COLO829 (cell line): ENCODE measurements at places on chromosomes 7 and 10.

DNA sequence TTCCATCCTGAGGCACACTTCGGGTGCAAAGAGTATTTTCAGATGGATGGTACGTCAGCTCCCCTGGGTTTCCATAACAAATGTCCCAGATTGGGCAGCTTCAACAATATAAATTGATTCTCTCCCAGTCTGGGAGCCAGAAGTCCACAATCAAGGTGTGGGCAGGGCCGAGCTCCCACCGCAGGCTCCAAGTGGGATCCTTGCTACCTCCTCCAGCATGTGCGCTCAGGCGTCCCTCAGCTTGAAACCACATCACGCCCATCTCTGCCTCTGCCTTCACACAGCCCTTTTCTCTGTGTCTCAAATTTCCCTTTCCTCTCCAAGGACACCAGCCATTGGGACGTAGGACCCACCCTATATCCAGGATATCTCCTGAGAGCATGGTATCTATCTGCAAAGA, 153.5 kb downstream of the DIP2C start:
- DNase-seq = no peak

DNA sequence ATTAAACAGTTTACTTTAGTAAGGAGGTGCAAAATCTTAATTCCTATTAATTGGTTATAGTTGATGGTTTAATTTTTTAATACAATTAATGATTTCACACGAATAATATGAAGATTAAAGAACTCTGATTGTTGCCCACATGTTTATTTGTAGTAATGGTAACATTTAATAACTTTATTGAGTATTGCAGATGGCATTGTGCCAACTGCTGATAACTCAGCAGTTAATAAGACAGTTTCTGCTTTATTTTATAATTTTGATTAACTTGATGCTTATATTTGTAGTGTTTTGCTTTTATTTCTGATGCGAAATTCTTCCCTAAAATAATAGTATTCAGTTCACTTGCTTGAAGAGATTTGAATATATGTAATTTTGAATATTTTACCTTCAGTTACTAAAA, 2.8 kb downstream of the DNAJB9 start:
- DNase-seq = no peak

DNA sequence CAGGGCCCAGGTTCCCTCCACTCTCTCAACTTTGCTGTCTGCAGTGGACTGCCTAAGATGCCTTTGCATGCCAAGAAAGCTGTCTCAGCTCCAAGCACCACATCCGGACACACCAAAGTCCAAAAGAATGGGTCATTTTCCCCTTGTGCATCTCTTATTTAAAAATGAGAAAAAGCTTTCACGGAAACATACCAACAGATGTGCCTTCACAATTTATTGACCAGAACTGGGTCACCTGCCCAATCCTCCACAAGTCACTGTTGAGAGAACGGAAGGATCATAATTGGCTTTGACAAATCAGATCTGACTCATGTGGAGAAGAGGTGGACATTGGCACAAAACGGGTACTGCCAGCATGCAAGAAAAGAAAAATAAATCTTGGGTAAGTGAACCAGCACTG, 258.3 kb downstream of the SNX13 start:
- DNase-seq = no peak

DNA sequence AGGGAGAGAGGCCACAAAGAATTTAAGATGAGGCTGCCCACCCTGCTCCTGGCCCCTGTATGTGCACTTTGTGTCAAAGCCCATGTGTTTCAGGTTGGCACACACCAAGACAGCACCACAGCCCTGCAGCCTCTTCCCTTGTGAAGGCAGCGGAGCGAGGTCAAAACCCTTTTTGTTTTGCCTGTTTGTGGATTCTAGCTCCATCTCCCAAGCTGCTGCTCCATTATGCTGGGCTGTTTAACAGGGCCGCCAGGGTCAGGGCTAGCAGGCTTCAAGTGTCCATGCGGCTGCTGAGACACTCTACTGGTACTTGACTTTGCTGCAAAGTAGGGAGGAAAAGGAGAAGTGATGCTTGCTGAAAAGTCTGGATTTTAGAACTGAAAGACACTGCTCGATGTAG, 142.3 kb upstream of the EFCAB10 start:
- DNase-seq = no peak

DNA sequence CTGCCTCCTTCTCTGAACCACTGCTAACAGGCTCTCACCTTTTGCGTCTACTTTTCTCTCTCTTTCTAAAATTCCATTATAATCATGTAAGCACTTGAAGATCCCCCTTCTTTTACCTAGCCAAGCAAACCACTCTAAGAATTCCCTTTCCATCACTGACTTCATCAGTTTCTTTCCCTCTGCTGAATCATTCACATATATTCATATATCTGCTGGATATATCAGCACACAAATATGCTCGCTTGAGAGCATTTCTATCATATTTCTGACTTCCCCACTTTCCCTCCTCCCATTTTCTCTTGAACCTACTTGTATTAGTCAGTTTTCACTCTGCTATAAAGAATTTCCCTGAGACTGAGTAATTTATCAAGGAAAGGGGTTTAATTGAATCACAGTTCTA, 84.2 kb upstream of the LRRN3 start:
- no peak for DNase-seq

- peak; percentile 72 for DNase-seq
Measured at GRCh38 chr7:90298145-90299038, 22.7 kb downstream of the FAM237B start.

DNA sequence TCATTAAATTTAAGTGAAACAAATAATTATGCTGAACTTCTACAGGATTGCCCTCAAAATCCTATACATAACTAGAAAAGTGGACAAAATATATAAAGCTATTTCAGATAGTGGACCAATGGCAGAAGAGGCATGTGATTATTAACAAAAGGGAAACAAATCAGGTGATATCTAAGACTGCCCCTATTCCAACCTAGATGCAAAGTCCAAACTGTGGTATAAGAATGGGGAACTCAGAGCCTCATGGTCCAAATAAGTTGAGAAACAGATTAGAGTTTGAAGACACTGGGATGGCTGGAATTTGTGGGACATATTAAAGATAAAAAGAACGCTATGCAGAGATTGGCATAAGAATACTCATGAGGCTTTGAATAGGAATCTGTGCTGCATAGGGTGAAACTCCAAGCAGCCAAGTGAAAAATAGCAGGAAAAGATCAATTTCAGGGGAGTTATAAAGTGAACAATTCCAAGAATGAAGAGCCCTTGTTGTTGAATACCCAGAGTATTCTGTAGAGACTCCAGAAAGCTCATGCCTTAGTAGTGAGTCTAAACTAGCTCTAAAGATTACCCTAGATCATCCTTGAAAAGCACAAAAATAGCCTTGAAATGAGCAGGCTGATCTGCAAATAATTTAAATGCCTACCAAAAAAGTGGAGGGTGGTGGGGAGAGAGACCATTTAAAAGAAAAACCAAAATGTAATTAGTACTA, 152.4 kb downstream of the IMMP2L start:
- DNase-seq = no peak

GRCh38 chr10:13080643-13081042, 19.3 kb upstream of the OPTN start:
- no peak for DNase-seq

GRCh38 chr10:126101736-126102135, 205.4 kb downstream of the FANK1 start:
- DNase-seq = no peak

GRCh38 chr10:5183923-5184322, 1.0 kb downstream of the AKR1C8 start:
- DNase-seq = no peak

GRCh38 chr7:10889266-10889898, 84.3 kb upstream of the PHF14 start:
- DNase-seq = peak; percentile 68

DNA sequence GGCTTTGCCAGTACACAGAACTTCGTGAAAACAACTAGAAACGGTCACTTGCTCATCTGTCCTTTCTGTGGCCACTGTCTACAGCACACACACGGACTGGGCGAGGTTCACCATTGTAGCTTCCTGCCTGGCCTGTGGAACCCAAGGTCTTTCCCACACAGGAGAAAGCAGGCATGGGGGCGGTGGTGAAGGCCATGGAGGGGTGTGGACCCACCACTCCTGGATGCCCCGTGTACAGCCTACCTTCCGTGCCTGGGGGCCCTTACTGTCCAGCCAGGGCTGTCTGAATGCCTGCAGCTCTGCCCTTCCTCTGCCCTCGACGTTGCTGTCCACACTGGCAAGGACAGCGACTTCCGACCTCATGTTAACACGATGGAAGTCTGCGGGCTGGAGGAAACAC, 108.8 kb downstream of the PRPF18 start:
- DNase-seq = no peak

GRCh38 chr7:114944745-114945625, 23.1 kb downstream of the MDFIC start:
- DNase-seq = no peak

DNA sequence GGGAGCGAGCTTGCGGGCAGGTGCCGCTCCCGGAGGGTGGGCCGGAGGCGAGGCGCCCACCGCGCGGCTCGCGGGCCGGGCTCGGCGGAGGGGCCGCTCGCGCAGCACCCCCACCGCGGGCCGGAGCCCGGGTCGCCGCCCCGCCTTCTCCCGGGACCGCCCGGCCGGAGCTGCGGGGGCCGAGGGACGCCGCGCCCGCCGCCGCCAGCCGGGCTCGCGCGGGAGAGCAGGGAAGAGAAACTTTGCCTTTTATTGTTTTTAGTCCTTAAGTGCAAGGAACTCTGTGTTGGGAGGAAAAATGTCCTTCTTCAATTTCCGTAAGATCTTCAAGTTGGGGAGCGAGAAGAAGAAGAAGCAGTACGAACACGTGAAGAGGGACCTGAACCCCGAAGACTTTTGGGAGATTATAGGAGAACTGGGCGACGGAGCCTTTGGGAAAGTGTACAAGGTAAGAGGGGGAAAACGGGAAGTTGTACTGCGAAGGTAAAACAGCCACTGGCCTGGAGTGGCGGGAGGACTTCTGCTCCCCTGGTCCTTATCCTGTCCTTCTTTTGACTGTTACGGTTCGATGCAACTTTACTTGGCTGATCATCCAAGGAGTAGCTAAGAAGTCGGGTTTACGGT, 620 bp downstream of the SLK start:
- no peak for DNase-seq

GRCh38 chr7:103613655-103614642, 167.9 kb upstream of the SLC26A5 start:
- no peak for DNase-seq

GRCh38 chr10:48835781-48836180, 103.9 kb downstream of the LRRC18 start:
- DNase-seq = no peak

- DNase-seq = peak; percentile 24
Measured at GRCh38 chr10:88707429-88708155, 1.5 kb downstream of the LIPK start.

DNA sequence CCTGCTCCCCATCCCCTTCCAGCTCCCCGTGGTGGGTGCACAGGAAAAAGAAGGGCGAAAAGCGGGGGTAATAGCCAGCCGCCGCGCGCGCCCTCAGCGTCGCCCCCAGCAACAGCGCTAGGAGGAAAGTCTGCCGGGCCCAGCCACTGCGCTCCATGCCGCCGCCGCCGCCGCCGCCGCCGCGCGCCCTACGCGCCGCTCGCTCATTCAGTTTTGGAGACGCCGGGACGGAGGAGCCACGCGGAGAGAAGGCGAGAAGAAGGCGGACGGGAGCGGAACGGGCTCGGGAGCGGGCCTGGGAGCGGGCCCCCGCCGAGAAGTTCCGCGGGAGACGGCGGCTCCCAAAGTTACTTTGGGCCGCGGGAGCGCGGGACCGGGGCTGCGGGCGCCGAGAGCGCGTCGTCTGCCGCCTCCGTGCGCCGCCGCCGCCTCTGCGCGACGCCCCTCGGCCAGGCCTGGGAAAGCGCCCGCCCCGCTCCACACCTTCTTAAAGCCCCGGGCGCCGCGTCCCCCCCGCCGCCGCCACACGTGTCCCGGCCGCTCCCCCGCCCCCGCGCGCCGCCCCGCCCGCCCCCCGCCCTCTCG, at the start of gene RELN:
TSS of gene RELN (minus strand) at position 459 of the 585 bp plus-strand sequence. CDS start at position 157, 302 bp downstream.
- no peak for DNase-seq

DNA sequence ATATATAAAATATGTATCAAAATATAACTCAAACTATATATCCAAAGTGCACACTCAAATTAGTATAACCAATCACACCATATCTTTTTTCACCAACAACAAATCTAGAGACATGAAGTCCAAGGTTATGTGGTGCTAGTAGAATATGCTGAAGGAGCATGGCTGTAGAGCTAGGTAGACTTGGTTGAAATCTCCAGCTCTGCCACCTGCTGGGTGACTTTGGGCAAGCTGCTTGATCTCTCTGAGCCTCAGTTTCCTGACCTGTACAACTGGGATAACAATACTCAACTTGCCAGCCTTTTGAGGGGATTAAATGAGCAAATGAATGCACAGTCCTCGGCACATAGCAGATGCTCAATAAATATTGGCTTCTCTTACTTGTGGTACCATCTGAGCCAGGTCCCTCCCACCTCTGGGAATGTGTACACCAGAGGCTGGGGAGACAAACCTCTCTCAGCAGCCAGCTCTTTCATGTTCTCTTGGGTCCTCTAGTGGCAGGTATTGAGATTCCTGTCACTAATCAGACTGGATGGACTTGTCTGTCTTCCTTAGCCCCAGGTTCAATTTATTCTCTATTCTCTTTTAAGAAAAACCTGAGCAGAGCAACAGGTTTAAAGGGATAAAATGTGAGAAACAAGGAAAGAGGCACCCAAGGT, 94.3 kb upstream of the PDE1C start:
- peak; percentile 87 for DNase-seq

DNA sequence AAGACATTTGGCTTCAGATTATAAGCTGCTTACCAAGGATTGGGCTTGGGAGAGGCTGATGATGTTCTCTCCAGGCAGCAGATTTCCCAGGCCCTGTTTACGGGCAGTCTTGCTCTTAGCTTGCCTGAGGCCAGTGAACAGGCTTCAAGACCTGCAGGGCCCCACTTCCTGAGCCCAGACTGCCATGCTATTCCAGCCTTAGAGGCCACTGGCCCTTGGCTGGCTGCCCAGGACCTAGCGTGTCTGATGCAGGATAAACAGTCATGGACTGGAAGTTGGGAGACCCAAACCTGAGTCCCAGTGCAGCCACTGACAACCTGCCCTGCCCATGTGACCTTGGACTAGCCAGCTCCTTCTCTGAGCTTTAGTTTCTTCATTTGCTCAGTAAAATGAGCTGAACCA, 2.9 kb downstream of the PRXL2A start:
- DNase-seq = no peak

DNA sequence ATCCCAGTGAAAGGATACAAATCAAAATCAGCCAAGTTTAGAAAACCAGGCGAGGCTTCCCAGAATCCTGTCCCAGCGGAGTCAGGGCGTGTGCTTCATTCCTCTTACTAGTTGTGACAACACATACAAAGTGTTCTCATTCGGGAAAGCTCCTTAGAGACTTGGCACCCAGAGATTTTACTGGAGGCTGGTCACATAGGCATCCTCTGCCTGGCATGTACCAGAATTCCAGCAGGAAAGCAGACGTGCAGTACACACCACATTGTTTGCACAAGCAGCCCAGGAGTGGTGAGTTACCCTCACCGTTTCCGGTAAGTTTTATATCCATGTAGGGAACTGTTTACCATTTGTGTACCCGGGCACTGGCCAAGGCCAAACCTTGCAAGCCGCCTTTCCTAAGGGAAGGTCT, 34.9 kb downstream of the MMRN2 start:
- no peak for DNase-seq

GRCh38 chr10:18401416-18402195, 249.8 kb downstream of the NSUN6 start:
- DNase-seq = no peak
